OCI-M1 (cell line): ENCODE measurements at places on chromosomes 1 and 21.

GRCh38 chr1:241592273-241592958 is 47.8 kb downstream of the CHML start:
- peak; percentile 30 for DNase-seq

DNA sequence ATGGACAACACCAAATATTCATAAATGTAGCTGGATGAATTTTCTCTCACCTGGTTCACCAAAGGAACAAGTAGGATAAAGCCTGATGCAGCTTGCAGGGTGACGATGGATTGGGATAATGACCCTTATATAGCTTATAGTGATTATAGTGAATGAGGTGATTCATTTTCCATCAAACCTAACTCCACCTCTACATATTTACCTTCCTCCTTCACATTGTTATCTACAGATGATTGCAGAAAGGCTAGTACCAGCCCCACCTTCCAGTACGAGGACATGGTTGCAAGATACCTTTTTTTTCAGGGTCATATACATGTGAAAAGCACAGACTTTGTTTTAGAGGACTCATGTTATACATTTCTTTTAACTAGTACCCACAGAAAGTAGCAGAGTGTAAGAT is at the start of gene FLG2:
Gene FLG2, minus strand, starts transcription at position 101 of the 400 bp plus-strand sequence. CDS start 1,122 bp downstream, outside the sequence.
- DNase-seq = no peak

- no peak for DNase-seq
Measured at GRCh38 chr1:118931876-118932275, 56.3 kb downstream of the TBX15 start.

GRCh38 chr1:221782477-221782876 is 40.6 kb upstream of the DUSP10 start:
- no peak for DNase-seq

GRCh38 chr1:106534612-106535011 is 521.9 kb upstream of the PRMT6 start:
- peak; percentile 44 for DNase-seq

GRCh38 chr1:161913482-161914140 is 110.1 kb downstream of the OLFML2B start:
- DNase-seq = no peak

DNA sequence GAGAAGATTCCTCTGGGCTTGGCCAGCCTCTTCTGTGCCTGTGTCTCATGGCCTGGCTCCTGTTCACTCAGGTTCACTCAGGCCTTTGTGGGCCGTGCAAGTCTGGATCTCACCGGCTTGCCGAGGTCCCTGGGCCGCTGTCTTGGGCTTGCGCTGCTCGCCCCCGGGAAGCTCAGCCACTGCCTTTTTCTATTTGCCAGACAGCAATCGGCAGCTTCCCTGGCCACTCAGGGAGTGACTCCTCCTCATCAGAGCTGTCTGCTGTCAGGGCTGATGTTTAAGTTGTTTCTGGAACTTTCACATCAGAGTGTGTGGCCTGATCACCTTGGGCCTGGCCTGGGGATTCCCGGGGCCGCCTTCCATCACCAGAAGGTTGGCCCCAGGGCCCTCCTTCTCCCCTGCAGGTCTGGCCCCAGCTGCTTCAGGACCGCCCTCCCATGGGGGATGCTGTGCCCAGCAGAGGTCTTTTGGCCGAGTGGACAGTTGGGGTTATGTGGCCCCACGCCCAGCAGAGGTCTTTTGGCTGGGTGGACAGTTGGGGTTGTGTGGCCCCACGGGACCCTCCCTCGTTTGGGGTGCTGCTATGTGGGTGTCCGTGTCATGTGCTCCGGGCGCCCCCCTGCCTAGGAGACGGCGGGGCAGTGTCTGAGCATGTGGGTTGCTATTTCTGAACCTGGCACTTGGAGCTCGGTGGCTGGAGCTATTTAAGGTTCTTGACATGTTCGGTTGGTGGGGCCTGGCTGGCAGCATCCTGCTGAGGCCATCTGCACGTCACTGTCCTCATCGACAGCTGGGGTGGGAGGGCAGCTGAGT is 12.5 kb downstream of the SLX9 start:
- no peak for DNase-seq

DNA sequence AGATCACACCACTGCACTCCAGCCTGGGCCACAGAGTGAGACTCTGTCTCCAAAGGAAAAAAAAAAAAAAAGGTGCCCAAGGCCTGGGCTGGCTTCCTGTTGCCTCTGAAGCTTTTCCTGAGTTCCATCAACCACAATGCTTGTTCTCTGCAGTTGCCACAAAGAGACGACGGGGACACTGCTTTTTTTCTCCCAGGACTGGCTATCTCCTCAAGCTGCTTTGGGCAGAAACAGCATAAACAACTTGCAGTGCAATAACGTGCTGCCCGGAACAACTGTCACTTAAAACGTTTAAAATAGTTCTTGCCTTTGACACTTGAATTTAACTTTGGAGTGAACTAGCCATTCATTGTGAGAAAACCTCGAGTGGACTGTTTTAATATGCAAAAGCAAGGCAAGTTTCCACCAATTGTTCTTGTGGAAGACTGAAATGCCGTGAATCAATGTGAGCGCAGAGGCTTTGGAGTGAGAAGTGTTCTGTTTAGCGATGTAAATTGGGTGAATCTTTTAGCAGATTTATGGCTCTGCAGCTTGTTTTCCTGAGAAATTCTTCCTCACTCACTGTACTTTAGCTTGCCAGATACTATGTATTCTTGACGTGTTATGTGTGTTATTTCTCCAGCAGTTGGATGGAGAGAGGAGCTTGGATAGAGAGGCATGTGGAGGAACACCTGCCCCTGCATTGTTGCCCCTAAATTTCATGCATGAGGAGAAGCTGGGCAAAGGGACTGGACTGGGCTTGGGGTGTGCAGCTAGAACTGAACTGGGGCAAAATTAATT is 188.1 kb upstream of the KIAA0040 start:
- DNase-seq = no peak
